ENCODE measurements at places on chromosomes 6 and 20.

- DNase-seq = no peak
These were observed 131.7 kb downstream of the ARHGAP18 start for GRCh38 chr6:129578315-129578714.

- DNase-seq = no peak
These were observed 122.2 kb downstream of the AFG1L start for GRCh38 chr6:108417027-108417426.

GRCh38 chr20:18195931-18196330 lies 58.3 kb downstream of the KAT14 start:
- DNase-seq = peak; percentile 7

- no peak for DNase-seq
These were observed 125.3 kb downstream of the REV3L start for GRCh38 chr6:111357705-111358104.

- DNase-seq = no peak
These were observed 594.5 kb downstream of the RFPL4B start for GRCh38 chr6:112941613-112942012.

- DNase-seq = no peak
These were observed 160.3 kb downstream of the BMP7 start for GRCh38 chr20:57106030-57106682.

GRCh38 chr6:87289571-87289970 lies 32.8 kb upstream of the SMIM8 start:
- DNase-seq = no peak

DNA sequence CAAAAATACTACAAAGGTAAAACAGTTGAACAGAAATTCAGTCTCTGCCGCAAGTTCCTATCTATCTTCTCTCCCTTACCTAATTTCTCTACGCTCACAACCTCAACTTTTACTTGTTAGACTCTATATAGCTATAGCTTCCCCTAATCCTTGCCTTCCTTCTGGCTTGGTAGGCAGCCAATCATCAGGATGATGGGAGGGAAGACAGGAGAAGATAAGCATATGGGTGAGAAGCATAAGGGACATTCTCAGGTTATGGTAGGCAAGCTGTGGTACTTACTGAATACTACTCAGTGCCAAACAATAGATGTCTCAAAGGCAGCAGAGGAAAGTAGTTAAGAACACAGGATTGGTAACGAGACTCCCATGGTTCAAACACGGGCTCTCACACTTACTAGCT lies 7.8 kb downstream of the CCNC start:
- DNase-seq = no peak

DNA sequence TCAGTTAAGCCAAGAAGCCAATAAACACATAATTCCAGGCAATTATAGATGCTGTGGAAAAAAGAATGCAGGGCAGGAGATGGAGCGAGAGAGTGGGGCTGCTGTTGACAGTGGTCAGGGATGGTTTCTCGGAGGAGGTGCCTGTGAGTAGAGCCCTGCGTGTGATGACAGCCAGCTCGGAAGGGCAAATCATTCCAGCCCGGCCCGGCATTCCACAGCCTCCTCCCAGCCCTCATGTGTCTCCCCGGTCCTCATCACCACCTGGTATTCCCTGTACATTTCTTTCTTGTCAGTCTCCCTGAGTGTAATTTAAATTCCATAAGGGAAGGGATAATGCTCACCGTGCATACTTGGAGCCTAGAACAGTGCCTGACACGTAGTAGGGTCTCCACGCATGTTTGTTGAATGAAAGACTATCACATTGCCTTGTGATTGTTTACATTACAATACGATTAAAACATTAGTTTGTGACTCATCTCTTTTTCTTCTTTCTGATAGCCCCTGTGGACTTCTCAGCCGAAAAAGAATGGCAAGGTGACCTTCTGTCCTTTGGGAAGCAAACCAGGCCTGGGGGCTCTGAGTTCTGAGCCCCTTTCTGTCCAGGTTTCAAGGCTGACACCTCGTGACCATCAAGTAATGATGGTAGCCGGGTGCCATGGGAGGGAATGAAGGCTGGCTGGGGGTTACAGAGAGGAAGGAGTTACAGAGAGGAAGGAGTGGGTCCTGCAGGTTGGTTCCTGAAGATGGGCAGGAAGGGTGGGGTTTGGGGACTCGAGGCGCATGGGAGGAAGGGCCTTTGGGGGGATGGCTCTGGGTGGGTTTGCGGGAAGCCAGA lies 379.5 kb upstream of the SULF2 start:
- DNase-seq = no peak

- no peak for DNase-seq
These were observed 98.4 kb upstream of the ADTRP start for GRCh38 chr6:11876934-11877433.

DNA sequence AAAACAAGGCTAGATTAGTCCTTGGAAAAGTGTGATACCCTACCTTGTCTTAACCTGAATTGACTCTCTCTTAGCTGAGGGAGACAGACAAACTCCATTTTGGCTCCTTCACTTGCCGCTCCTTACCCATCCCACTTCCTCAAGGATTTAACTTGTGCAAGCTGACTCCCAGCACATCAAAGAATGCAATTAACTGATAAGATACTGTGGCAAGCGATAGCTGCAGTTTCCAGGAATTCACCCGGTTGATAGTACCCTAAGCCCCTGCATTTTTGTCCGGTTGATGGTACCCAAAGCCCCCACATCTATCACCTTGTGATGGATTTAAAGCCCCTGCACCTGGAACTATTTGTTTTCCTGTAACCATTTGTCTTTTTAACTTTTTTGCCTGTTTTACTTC lies 1.9 kb upstream of the SERINC3 start:
- DNase-seq = no peak

- DNase-seq = peak; percentile 73
These were observed 127.2 kb upstream of the TCF21 start for GRCh38 chr6:133761706-133762105.

- DNase-seq = peak; percentile 47
These were observed 24.0 kb downstream of the C6orf132 start for GRCh38 chr6:42118162-42119001.

GRCh38 chr6:94367316-94367715 lies 948.0 kb upstream of the EPHA7 start:
- DNase-seq = no peak

DNA sequence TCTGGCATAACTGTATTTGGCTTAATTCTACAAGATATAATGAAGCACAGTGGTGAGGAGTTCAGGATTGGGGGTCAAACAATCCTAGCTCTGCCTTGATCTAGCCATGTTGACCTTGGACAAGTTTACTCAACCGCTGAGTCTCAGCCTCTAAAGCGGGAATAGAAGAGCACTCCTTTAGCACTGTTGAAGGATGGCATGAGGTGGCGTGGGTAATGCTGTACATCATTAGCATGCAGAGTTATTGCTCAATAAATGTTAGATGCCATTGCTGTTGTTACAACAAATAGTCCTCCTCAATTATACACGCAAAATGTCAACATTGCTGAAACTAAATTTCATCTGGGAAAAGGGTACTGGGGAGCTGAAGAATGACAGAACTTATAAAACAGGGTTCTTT lies 78.6 kb downstream of the KIF13A start:
- DNase-seq = peak; percentile 40

- DNase-seq = no peak
These were observed 7.7 kb upstream of the AIF1 start for GRCh38 chr6:31607317-31607716.
